ENCODE measurements at places on chromosomes 11 and 22.

DNA sequence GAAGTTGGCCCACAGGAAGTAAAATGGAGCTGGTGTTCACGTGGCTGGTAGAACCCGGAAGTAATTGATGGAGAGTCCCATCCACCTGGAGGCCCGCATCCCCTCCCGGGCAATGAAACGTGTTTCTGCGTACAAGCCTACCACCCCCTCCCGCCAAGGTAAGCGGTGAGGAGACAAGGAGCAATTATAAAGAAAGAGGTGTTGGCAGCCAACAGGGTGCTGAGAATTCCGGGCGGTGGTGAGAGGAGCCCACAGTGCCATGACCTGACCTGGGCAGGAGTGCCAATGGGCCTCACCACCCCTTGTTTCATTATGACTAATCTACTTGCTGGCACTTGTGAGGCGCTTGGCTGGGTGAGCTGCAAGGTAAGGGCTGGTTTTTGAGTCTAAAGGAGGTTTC, 83.8 kb upstream of the BID start:
- DNase-seq, result no peak

- no peak for DNase-seq
Measured at GRCh38 chr22:19510919-19511341, 13.3 kb downstream of the CLDN5 start.

DNA sequence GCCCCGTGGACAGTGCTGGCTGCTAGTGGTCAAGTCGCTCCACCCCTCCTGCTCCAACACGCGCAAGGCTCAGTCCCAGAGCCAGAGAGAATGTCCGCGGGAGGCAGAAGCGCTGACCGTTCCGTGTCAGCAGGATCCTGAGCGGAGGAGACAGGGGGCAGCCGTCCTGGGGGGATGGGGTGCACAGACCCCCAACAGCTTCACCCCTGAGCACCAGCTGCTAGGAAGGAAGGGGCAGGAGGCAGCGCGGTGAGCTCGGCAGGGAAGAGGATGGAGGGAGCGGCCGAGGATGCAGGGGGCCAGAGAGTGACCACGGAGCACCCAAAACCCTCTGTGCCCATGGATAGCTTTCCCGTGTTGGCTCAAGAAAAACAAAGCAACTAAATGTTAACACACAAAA, 6.4 kb upstream of the TTLL8 start:
- no peak for DNase-seq

DNA sequence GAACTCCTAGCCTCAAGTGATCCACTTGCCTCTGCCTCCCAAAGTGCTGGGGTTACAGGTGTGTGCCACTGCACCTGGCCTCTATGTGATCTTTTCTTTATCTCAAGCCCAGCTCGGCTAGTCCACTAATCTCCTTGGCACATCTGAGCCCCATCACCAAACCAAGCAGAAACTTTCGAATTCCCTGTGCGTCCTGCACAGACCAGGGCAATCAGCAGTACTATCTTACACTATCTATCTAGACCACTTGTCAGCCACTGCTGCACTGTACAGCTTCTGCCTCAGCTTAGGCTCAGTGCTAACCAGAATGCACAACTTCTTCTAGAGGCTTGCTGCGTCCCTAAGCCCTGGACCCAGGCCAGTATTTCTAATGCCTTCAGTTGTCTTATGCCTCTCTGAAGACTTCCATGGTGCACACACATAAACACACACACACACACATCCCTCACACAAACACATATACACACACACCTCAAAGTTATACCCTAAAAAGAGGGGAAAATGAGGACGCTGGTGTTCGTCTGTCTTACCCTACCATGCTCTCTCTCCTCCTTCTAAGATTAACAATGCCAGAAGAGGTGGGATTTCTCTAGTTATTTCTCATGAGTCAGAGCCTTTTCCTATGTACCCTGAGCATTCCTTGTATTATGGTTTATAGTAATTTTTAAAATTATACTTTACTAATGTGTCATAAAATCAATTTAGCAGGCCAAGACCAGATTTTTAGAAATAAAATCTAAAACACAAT, 59.3 kb upstream of the FAM181B start:
- peak; percentile 84 for DNase-seq

GRCh38 chr11:113289431-113290187, 24.8 kb upstream of the TTC12 start:
- peak; percentile 41 for DNase-seq

GRCh38 chr11:45772986-45773785, 31.8 kb upstream of the SLC35C1 start:
- no peak for DNase-seq

DNA sequence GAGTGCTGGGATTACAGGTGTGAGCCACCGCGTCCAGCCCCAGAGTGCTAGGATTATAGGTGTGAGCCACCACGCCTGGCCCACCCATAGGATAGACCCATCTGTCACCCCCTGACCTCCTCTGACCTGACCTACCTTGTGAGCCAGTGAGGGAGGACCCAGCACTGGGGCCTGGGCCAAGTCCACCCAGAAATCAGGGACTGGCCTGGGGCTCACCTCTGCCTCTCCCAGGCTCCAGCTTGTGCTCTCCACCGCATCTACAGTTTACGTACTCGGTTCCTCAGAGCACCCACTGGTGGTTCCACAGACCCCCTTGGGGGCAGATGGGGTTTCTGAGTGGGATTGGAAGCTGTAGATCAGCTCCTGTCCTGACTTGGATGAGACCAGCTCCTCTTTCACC, 6.4 kb downstream of the SLC29A2 start:
- no peak for DNase-seq

GRCh38 chr11:91366816-91367215, 857.8 kb upstream of the FAT3 start:
- DNase-seq, result no peak

GRCh38 chr11:103097279-103097678, 5.3 kb upstream of the DCUN1D5 start:
- no peak for DNase-seq

DNA sequence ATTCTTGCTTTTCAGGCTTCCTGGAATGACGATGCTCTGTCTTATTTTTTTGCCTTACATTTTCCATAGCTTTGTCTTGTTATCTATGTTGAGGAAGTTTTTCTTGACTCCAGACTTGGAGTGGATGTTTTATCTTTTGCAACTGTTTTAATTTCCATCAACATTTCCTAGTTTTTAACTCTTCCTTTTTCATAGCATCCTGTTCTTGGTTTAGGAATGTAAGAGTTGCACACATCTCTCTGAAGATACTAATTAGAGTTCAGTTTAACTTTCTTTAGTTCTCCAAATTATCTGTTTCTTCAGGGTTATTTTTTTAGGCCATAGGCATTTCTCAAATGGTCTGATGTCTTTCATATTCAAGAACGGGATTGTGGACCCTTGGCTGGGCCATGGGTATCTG, 10.4 kb downstream of the CLDN5 start:
- DNase-seq, result no peak

DNA sequence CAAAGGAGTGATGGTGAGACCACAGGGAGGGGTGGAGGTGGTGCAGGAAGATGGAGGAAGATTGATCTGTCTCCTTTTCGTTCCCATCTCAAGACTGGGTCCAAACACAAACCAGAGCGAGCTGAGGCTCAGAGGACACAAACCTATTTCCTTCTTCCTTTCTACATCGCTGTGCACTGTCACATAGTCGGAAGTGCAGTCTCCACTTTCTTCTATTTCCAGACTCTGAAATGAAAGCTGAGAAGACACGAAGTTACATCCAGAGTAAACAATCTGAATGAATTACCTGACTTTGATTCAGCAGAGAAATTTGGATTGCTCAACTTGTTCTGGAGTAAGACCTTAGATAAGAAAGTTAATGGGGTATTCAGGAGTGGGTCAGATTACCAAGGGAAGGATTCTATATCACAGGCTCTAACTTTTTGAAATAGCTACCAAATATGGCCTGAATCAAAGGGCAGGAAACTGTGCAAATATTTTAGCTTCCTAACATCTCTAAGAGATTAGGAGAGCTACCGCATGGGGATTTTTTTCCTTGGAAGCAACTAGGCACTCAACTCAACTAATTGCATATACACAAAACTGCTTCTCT, 14.4 kb downstream of the OVCH2 start:
- no peak for DNase-seq

GRCh38 chr11:67268081-67268961, 2.0 kb downstream of the GRK2 start:
- peak; percentile 58 for DNase-seq

DNA sequence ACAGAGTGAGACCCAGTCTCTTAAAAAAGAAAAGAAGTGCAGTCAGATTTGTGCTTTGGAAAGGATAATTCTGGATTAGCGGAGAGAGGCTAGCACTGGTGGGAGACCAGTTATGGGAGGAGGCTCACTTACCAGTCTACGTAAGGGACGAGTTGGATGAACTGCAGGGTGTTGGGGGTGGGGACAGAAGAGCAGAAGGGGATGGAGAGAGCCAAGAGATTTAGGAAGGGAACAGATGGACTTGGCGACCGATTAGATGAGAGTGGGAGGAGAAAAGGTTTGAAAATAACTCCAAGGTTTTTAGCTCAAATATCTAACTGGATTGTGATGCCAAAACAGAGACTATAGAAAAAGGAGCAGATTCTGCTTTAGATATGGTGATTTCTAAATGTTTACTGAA, 81.4 kb downstream of the SFI1 start:
- no peak for DNase-seq

DNA sequence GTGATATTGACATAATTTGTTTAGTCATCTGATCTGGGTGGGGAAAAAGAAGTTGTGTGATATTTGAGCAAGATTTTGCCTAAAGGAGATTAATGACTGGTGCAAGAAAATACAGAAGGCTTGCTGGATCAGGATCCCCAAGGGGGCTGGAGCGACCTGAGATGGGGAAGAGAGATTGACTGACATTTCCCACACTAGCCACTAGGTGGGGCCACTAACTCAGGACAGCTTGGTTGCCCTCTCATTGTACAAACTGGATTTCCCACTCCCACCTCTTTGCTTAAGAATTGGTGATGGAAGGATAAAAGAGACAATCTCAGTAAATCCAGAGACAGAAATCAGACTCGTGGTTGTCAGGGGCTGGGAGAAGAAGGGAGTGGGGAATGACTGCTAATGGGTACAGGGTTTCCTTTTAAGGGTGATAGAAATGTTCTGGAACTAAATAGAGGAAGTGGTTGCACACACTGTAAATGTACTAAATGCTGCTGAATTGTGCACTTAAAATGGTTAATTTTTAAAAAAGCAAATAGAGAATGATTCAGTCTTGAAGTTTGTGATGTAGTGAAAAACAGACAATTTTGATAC, 50.7 kb downstream of the CTTN start:
- DNase-seq, result no peak

All from hematopoietic multipotent progenitor cell treated with erythropoietin and hydrocortisone succinate and interleukin-3 and kit ligand, for 8 days (in vitro differentiated cells).